ENCODE measurements at places on chromosomes 16 and 17.

- DNase-seq, result no peak
Observed at GRCh38 chr17:35877345-35878029, 2.7 kb downstream of the CCL5 start.

DNA sequence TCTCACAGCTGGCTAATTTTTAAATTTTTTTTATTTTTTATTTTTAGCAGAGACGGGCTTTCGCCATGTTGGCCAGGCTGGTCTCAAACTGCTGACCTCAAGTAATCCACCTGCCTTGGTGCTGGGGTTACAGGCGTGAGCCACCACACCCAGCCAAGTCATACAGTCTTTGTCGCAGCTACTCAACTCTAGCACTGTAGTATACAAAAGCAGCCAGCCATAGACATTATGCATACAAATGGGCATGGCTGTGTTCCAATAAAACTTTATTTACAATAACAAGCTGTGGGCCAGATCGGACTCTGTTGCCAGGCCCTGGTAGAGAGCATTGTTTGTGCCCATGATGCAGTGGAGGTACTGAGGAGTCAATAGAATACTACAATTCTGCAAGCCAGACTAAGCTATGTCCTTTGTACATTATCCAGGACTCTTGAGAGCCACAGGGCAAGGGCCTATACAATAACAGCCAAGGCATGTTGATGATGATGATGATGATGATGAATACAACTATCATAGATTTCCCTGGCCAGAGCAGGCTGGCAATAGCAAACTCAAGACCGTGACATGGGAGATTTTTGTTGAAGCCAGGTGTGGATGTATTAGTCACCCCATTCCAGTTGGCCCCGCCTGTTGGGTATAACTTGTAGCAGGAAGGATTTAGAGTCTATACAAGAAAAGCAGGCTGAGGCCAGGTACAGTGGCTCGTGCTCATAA, 101.8 kb downstream of the MYH11 start:
- DNase-seq, result no peak

DNA sequence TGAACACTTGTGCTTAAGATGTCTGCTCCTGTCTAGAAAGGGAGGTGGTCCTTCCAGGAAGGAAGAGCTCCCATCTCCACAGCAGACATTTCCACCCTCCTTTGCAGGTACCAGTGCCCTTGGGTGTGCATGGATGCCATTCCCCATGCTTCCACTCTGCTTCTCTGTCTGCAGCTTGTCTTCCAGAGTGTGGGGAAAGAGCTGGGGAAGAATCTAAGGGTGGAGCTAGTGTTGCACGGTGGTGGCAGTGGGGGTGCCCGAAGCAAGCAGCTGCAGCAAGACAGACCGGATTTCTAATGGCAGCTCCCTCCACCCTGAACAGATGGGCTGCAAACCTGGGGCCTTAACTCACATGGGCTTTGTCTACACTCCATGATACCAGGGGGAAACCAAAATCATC, 22.6 kb upstream of the HOXB13 start:
- no peak for DNase-seq

GRCh38 chr17:3966720-3967363, 2.6 kb upstream of the ATP2A3 start:
- no peak for DNase-seq

- DNase-seq, result no peak
Observed at GRCh38 chr17:57945996-57946797, 9.0 kb downstream of the CUEDC1 start.

- DNase-seq, result peak; percentile 65
Observed at GRCh38 chr17:16353317-16354174, at the start of gene CENPV. Gene CENPV, minus strand, starts transcription at chr17:16353469. Its CDS starts 33 bp downstream, at chr17:16353436.

DNA sequence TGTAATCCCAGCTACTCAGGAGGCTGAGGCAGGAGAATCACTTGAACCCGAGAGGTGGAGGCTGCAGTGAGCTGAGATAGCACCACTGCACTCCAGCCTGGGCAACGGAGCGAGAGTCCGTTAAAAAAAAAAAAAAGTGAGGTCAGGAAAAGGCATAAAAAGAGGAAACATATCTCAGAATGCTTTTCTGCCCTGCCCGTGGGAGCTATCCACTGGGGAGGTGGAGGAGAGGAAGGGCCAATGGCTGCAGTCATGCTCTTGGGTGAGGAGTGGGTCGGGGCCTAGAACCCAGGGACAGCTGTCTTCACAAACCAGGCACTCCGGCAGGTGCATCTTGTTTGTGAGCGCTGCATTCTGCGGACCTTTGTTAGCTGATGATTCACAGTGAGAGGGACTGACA, 60.0 kb upstream of the CDC42EP4 start:
- DNase-seq, result no peak
